ENCODE measurements at places on chromosomes 4 and X. TPM values are rescaled to one million over a fixed set of nuclear protein-coding genes. Genes with fewer than 3 reads are reported as not detected.

The JADE3 gene
- polyA plus RNA-seq: 3.7 TPM

DNA sequence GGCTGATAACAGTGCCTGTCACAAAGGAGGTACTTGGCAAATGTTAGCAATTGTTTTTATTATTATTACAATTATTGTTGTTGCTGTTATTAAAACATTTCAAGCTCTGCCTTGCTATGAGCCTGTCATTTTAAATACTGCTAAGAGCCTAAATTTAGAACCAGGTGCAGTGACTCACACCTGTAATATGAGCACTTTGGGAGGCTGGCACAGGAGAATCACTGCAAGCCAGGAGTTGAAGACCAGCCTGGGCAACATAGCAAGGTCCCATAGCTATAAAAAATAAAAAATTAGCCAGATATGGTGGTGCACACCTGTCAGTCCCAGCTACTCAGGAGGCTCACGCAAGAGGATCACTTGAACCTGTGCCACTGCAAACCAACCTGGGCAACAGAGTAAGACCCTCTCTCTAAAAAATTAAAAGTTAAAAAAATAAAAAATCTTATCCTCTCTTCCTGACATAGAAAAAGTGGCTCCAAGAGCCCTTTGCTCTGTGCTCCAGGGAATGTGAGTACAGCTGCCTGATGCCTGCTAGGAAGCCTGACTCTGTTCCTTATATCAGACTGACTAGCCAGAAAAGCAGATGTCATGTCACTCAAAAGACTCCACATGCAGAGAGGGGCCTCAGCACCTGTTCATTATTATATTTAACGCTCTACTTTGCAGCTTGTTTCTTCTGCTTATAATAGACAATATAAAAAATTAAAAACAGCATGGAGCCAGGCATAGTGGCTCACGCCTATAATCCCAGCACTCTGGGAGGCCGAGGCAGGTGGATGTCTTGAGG lies 234.0 kb downstream of the OPHN1 start:
- DNase-seq: no peak

The CSAG3 gene
- not detected for polyA plus RNA-seq

The APBB2 gene
- polyA plus RNA-seq: 79.8 TPM

The TRIM75 gene
- not detected for polyA plus RNA-seq

The TLR10 gene
- polyA plus RNA-seq: not detected

The BANK1 gene
- 0.32 TPM for polyA plus RNA-seq

The TMEM185A gene
- 29.4 TPM for polyA plus RNA-seq

GRCh38 chrX:66053414-66053813 lies 13.5 kb upstream of the VSIG4 start:
- no peak for DNase-seq

GRCh38 chr4:113828702-113829101 lies 67.2 kb upstream of the CAMK2D start:
- DNase-seq: no peak

DNA sequence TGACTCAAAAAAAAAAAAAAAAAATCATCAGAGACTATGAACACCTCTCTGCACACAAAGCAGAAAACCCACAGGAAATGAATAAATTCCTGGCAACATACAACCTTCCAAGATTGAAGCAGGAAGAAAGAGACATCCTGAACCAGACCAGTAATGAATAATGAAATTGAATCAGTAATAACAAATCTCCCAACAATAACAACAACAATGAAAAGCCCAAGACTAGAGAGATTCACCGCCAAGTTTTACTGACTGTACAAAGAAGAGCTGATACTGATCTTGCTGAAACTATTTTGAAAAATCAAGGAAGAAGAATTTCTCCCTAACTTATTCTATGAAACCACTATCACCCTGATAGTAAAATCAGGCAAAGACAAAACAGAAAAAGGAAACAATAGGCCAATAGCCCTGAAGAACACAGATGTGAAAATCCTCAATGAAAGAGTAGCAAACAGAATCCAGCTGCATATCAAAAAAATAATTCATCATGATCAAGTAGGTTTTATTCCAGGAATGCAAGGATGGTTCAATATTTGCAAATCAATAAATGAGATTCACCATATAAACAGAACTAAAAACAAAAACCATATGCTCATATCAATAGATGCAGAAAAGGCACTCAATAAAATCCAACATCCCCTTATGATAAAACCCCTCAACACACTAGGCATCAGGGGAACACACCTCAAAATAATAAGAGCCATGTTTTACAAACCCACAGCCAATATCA lies 31.0 kb upstream of the PLK4 start:
- peak; percentile 37 for DNase-seq

The MAGEB4 gene
- polyA plus RNA-seq: not detected

GRCh38 chrX:1231850-1232465 lies 19.5 kb upstream of the CRLF2 start:
- no peak for DNase-seq

Measured in endothelial cell of umbilical vein (primary cell).